ENCODE measurements at places on chromosomes 5 and 9.
A peak's percentile ranks its signal among the peaks of the same experiment; 100 is the strongest.

- peaks cover 20% of the 10 kb centered on the region for H3K4me1 ChIP-seq
- H3K27ac ChIP-seq, result peak overlapping the region; percentile 72
- no peak for DNase-seq
- peak overlapping the region; percentile 64 for H3K4me3 ChIP-seq
Measured at GRCh38 chr9:128371630-128372117, 500 bp downstream of the URM1 start.

DNA sequence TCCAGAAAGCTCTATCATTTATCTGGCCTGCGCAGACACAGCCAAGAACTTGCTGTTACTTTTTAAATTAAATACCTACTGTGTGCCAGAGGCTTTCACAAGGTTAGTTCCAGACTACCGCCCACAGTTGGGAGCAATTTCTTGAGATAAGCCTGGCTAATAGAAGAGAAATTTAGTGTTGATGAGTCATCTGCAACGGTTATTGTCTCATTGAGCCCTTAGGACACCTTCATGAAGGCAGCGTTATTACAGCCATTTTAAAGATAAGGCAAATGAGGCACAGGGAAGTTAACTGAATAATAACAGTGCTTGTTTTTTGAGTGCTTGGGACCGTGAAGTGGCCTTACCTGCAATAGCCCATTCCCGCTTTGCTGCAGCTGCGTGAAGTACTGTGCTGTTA, 292.9 kb upstream of the MSX2 start:
- H3K27me3 ChIP-seq, result no peaks in the 10 kb centered on the region
- no peaks in the 10 kb centered on the region for H3K36me3 ChIP-seq
- H3K4me3 ChIP-seq, result no peak overlapping the region
- no peak overlapping the region for H3K27ac ChIP-seq

- no peak for DNase-seq
- peak overlapping the region; percentile 98 for H3K27ac ChIP-seq
- H3K36me3 ChIP-seq, result peaks cover 46% of the 10 kb centered on the region
- peak overlapping the region; percentile 79 for H3K4me3 ChIP-seq
- H3K4me1 ChIP-seq, result peaks cover 14% of the 10 kb centered on the region
- H3K27me3 ChIP-seq, result no peaks in the 10 kb centered on the region
Measured at GRCh38 chr9:99222416-99223270, 561 bp downstream of the SEC61B start.

DNA sequence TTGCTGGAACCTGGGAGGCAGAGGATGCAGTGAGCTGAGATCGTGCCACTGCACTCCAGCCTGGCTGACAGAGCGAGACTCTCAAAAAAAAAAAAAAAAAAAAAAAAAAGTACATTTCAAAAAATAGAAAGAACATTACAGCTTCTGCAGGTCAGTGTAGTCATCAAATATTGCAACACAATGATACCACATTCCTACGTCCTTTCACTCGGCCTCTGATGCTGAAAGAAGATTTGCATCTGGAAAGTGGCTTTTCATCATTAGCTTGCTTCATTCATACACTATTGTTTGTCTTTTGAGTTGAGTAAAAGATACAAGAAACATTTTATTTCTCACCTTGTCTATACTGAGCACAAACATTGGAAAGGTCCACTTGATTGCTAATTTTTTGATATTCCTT, 59.6 kb upstream of the CPLANE1 start:
- no peak for DNase-seq
- no peak overlapping the region for H3K27ac ChIP-seq
- H3K4me3 ChIP-seq, result no peak overlapping the region
- H3K4me1 ChIP-seq, result no peaks in the 10 kb centered on the region
- peaks cover 75% of the 10 kb centered on the region for H3K36me3 ChIP-seq
- H3K27me3 ChIP-seq, result no peaks in the 10 kb centered on the region

DNA sequence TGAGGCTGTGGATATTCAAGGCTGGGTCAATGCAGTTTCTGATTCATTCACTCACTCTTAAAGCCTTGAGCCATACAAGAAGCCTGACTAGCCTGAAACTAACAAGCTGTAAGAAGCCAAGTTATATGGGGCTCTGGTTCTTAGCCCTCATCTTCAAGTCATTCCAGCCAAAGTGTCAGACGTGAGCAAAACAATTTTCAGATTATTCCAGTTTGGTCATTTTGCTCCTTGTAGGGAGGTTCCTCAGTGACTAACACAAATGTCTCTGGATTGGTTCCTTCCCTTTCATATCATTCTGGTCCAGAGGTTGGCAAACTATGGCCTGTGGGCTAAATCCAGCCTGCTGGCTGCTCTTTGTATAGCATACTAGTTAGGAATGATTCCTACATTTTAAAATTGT, 12.5 kb upstream of the SHOC1 start:
- H3K27ac ChIP-seq, result no peak overlapping the region
- no peak overlapping the region for H3K4me3 ChIP-seq
- H3K36me3 ChIP-seq, result no peaks in the 10 kb centered on the region
- no peak for DNase-seq

GRCh38 chr5:137142346-137142745, 356.8 kb downstream of the SPOCK1 start:
- H3K27me3 ChIP-seq, result no peaks in the 10 kb centered on the region
- DNase-seq, result no peak
- H3K36me3 ChIP-seq, result no peaks in the 10 kb centered on the region
- no peak overlapping the region for H3K4me3 ChIP-seq
- no peaks in the 10 kb centered on the region for H3K4me1 ChIP-seq
- H3K27ac ChIP-seq, result no peak overlapping the region

GRCh38 chr9:133763272-133764183, 25.4 kb upstream of the SARDH start:
- H3K4me1 ChIP-seq, result no peaks in the 10 kb centered on the region
- no peaks in the 10 kb centered on the region for H3K27me3 ChIP-seq
- no peak overlapping the region for H3K27ac ChIP-seq
- H3K36me3 ChIP-seq, result peaks cover 2% of the 10 kb centered on the region
- no peak overlapping the region for H3K4me3 ChIP-seq
- DNase-seq, result no peak

All from thymus (tissue), 14 donors.